ENCODE measurements at places on chromosomes 7 and 10.

- no peak for DNase-seq
Measured at GRCh38 chr10:11825796-11826414, 2.7 kb downstream of the PROSER2 start.

GRCh38 chr10:62305813-62306212, 37.2 kb upstream of the RTKN2 start:
- DNase-seq, result no peak

DNA sequence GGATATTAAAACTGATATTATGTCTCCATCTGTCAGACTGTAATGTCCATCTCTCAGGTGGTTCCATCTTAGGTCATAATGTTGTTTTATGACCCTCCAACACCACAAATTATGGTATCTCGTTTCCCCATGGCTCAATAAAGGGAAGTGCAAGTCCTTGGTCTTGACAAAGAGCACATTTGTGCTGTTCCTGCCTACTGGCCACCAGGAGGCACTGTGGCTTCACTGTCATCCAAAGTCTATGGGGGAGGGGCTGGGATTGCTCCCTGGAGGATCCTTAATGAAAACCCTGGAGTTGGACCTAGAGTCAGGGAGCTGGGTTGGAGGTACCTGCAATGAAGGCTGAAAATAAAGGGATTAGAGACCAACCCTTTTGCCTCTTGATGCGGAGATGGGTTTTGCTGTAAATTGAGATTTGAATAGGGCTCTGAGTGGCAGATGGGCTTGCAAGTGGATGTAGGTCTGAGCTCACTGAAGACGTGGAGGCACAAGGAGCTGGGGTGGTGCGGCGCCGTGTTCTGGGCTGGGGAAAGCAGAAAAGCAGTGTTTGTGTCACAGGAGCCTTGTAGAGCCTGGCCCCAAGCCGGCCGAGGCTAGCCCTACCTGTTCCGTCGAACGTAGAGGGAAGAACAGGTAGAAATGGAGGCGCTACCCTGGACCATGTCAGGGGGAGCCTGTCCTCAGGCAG, 180.5 kb upstream of the PRSS58 start:
- no peak for DNase-seq

GRCh38 chr10:51700228-51700817, 928 bp upstream of the CSTF2T start:
- DNase-seq, result no peak

GRCh38 chr10:60495338-60496055, 105.8 kb upstream of the ANK3 start:
- no peak for DNase-seq

DNA sequence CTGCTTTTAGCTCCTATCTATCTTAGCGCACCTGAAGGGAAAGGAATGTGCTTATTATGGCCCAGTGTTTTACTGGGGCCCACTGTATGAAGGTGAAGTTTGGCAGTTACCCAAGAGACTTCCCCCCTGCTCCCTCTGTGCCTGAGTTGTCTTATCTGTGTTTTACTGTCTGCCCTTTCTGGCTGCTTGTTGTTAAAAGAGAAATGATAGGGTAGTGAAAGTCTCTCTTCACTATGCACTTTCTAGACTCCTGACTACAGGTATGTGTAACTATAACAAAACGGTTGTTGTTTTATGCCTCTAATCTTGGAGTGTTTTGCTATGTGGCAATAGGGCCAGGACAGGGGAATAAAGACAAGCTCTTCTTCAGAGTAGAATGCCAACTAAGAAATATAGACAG, 326.9 kb downstream of the KIF20B start:
- no peak for DNase-seq

DNA sequence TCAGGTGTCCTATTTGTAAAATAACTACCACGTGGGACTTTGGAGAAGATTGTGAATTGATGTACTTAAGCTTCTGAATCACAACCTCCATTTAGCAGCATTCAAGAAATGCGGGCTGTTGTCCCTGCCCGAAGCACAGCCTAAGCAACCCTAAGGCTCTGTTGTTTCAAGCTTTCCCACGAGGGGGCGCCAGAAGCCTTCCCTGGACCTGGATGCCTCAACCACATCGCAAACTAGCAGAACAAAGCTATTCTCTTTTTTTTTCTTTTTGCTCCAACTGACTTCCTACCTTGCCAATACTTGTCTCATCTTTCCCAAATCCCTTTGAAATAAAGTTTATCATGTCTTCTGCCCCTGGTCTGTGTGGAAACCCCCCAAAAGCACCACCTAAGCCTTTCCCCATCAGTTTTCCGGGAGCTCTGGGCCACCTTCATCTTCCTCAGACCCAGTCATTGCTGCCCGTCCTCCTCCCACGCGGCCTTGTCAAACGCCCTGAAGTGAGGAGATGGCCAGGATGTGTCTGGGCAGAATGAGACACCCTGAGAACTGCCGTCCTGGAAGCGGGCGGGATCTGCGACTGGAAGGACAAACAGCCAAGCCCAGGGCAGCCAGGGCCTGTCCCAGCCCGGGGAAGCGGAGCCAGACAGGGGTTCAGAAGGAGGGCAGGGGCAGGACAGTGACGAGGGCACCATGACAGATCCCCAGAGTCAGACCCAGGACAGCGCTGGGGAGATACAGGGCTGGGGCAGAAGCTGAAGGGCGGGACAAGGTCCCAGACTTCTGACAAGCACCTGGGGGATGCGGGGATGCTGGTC, 112.7 kb downstream of the SLIT1 start:
- DNase-seq, result peak; percentile 64

- no peak for DNase-seq
Measured at GRCh38 chr10:68172324-68172723, 59.6 kb downstream of the ATOH7 start.

DNA sequence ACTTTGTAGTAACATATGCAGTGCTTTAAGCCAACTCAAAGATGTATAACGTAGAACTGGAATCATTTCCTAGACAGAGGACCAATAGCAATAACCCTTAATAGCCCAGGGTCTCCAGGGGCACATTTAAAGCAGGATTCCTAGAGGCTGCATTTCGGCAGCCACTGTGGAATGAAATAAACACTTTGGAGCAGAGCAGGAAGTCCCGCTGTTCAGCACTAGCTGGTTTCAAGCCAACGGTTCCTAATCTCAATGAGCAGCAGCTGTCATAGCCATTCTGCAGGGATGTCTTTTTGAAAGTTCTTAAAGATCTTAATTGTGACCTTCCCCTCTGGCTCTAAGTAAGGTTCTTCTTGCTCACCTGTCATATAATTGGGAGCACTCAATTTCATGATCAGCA, 18.4 kb upstream of the MACROH2A2 start:
- DNase-seq, result no peak

DNA sequence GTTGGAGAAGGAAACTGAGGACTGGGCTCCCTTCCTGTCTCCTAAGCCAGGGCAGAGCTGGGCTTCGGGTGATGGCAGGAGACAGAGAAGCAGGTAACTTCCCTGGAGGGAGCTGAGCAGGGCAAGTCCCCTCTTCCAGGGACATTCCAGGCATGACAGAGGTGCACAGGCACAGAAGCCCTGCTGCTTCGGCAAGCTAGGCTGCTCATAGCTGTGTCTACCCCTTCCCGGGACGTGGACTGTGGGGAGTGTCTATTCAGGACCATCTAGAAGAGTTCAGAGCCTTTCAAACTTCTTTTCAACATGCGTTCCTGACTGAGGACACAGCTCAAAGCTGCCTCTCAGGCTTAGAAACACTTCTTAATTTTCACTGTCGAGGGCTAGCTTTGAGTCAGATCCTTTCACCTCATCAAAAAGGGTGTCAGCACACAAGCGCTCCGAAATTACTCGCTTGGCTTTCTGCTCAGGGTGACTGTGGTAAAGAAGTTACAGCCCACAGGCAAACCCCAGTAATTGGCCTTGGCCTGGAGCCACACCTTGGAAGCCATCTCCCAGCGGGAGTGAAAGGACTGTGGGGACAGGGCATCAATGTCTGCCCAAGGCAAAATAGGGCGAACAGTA, 63.7 kb upstream of the STEAP1B start:
- no peak for DNase-seq

GRCh38 chr10:101671453-101671852, 23.5 kb downstream of the FBXW4 start:
- DNase-seq, result no peak

DNA sequence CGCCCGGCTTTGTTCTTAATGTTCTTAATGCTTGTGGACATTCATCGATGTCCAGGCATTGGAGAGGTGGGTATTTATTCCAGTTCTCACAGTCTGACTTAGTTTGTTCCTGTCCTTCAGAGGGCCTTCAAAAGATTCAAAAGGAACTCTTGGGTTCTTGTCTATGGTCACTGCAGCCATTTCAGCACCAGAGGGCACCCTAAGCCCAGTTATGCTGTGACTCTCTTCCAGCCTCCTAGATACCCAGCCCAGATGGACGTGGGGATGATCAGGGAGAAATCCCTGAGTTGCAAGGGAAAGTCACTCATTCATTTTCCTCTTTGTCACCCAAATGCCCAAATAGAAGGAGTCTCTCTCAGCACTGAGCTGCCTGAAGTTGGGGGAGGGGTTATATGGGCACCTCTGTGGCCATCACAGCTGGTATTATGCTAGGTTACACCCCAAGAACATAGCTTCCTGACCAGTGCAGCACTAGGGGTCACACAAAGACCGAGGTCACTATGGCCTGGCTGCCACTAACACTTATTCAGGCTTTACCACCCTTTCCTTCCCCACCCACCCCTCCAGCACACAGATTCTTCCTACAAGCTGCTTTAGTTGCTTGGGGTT, 26.5 kb upstream of the CCDC126 start:
- DNase-seq, result peak; percentile 40

GRCh38 chr7:100373261-100373831, at the start of gene PILRA:
PILRA (plus strand) TSS chr7:100373487; CDS start chr7:100373657, 170 bp downstream.
- DNase-seq, result no peak

DNA sequence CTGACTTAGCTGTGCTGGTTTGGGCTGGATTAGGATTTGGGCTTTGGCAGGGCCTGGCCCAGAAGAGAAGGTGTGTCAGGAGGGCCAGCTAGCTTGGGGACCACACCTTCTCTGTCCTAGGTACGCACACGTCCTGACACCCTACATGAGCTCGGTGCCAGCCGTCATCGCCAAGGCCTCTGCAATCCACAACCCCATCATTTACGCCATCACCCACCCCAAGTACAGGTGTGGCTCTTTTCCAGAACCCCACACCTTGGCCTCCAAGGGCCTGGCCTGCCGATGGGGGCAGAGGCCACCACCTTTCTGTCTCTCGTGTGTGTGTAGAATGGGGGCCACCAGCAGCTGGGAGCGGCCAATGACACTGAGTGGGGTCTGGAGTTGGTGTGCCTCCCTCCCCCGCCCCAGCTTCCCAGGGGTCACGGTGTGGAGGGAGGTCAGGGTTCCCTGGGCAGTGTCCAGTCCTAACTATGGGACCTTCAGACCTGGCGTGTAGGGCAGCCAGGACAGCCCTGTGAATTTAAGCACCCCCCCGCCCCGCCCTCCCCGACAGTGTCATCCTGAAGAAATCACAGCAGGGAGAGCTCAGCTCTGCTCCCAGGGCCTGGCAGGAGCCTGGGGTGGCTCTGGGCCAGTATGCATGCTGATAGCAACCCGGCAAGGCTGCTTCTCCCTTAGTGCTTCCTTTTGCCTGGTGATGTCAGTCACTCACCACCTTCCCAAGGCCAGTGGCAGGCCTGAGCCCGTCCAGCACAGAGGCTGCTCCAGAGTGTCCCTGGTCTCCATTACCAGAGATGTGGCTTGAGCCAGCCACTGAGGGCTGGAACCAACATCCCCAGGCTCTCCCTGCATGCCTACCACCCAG, 6.9 kb upstream of the LDB3 start:
- no peak for DNase-seq

GRCh38 chr10:132967540-132967939, 25.2 kb upstream of the CFAP46 start:
- DNase-seq, result no peak

DNA sequence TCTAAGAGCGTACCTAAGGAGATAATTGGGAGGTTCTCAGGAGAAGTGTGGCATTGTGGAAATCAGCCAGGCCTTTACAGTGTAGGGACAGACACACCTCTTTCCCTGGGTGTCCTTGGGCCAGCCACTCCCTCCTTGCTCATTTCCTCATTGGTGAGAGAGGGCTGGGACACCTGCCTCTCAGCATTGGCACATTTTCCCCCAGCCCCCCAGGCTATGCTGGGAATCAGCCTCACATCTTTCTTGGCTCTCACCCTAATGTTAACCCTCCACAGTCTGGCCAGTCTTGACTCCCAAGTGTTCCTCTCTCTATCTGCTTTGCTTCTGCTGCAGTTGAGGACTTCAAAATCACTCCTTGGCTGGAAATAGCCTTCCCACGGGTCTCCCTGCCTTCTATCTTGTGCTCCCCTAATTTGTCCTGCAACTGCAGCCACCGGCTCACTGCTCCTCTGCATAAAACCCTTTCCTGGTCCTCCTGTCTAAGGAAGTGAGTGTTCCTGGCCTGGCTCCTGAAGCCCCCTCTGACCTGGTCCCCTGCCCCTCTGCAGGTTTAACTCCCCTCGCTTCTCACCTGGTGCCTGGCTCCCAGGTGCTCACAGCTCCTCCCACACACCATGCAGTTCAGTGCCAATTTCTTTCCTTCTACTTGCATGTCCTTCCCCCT, 15.8 kb downstream of the TBXAS1 start:
- no peak for DNase-seq

GRCh38 chr10:44857363-44858016, 53.6 kb upstream of the TMEM72 start:
- DNase-seq, result no peak

DNA sequence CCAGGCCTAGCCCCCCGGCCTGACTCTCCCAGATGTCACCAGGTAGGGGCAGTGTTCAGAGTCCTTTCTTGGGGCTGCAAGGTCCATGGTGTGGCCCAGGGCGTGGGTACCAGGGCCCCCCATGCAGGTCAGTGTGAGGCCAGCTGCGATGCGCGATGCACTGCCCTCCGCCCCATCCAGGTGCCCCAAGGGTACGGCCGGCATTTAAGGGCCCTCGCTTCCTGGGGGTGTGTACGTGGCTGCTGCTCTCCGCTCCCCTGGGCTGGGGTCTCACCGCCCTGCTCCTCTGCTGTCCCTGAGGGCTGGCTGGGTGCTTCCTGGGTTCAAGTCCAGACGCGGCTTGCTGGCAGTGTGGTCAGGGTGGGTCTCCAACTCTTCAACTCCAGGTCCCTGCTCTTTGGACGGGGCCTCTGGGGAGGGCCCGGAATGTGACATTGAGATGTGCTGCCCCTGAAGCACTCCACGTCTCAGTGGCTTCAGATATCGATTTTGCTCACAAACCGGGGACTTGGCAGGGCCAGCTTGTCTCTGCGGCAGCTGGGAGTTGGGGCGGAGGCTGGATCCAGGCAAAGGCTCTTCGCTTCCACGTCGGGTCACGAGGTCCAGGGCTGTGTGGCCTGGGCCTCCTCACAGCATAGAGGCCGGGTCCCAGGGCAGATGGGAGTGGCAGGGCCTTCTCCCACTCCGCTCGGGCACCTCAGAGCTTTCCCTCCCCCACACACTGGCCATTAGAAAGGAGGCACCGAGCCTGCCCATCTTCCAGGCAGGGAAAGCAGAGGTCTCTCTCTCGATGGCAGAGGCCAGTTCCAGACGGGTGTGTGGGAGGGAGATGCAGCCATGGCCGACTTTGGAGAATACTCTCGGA, 93.2 kb downstream of the UNCX start:
- no peak for DNase-seq

DNA sequence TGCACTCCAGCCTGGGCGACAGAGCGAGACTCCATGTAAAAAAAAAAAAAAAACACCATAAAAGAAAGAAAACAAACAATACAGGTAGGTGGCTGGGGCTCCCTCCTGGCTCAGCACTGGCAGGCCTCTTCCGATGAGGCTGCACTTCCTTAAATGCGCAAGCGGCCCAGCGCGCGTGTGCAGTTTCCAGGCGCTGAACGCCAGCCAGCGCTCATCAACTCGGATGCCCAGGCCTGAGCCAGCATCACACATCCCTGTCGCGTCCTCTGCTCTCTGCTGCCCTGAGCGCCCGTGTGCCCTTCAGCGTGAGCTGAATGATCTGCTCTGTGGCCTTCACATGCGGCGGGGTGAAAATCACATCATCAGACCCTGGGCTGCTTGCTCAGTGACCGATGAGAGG, 31.8 kb downstream of the NUDT1 start:
- DNase-seq, result no peak
